Suprapubic skin (tissue), 4 donors: ENCODE measurements at places on chromosomes 11 and 22.
A peak's percentile ranks its signal among the peaks of the same experiment; 100 is the strongest.

DNA sequence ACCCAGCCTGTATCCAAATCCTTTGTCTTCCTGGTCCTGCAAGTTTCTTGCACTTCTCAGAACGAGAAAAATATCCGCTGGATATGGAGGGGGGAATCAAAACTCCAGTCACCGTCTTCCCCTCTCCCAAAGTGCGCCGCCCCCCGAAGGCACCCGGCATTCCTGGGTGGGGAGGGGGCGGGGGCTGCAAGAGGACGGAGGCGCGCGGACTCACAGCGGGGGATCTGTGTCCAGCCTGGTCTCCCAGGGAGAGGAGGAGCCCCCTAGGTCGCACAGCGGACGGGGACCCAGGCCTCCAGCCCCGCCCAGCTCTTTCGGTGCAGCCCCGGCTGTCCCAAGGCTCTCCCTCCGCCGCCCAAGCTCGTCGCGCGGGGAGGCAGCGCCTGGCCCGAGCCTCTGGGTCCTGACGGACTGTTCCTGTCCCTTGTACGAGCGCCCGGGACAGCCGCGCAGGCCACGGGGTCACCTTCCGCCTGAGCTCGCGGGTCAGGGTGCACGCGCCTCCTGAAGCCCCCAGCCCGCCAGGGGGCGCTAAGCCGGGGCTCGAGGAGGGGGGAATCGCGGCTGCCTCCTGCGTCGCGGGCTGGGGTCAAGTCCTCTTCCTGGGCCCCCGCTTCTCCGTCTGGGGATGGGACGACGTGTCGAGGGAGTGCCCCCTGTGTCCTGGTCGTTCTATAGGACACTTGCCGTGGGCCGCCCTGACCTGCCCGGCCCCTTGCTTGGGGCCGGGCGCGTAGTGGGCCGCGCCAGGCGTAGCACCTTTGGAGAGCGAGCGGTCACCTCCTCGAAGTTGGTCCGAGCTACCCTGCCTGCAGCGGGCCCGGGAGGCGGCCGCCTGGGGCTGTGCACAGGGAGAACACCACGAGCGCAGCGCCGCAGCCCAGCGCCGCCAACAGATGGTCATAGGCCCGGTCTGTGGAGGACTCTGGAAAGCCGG is 2.4 kb upstream of the WNT11 start:
- peak; percentile 93 for DNase-seq

GRCh38 chr11:96161307-96162089 is 181.5 kb downstream of the MAML2 start:
- DNase-seq = no peak

GRCh38 chr22:17910561-17911311 is 113.6 kb downstream of the MICAL3 start:
- peak; percentile 80 for DNase-seq

DNA sequence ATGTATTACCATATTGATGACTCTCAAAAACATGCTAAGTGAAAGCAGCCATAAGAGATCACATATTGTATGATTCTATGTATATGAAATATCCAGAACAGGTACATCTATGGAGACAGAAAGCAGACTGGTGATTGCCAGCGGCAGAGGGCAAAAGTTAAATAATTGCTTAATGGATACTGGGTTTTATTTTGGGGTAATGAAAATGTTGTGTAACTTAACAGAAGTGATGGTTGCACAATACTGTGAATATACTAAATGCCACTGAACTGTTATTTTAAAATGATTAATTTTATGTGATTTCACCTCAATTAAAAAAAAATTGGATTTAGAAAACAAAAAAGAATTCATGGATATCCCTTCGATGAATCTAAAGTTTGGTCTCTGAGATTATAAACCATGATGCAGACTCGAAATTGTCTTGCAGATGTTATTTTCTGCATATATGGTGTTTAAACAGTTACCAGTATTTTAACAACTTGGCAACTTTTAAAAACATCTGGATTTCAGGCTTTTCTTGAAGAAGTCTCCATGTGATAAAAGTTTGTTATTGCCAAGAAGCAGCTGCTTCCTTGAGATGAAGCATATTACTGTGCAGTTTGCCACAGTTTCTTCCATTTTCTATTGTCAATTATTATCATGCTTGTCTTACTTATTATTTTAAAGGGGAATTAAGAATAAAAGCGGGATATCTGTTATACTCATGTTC is 38.1 kb downstream of the LARGE2 start:
- DNase-seq = no peak

GRCh38 chr11:44595964-44596381 is 30.5 kb downstream of the CD82 start:
- no peak for DNase-seq

- no peak for DNase-seq
These were observed 231.3 kb downstream of the CADM1 start for GRCh38 chr11:115272925-115273324.

GRCh38 chr11:26254378-26254777 is 77.6 kb upstream of the ANO3 start:
- no peak for DNase-seq

DNA sequence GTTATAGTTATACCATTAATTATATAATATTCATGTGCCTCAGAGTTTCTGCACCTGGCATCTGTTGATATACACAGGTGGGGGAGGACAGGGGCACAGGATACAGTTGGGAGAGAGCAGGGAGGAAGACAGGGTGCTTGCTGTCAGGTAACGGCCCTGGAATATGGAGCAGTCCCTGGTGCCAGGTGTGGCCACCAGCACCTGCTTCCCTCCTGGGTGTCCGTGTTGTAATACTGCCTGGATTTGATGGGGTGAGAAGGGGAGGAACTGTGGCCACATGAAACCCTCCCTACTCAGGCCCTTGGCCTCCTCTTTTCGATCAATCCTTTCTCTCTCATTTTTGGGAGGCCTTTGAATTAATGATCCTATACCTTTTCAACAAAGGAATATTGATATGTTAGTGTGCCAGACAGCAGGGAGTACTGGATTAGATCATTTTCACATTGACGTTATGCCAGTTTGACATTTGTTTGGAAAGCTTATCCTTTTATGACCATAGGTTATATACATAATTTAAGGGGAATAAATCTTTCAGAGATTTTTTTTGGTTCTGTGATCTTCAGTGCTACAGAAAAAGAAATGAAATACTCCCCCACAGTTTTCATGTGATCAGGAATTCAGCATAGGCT is 88.6 kb downstream of the TEAD1 start:
- no peak for DNase-seq

DNA sequence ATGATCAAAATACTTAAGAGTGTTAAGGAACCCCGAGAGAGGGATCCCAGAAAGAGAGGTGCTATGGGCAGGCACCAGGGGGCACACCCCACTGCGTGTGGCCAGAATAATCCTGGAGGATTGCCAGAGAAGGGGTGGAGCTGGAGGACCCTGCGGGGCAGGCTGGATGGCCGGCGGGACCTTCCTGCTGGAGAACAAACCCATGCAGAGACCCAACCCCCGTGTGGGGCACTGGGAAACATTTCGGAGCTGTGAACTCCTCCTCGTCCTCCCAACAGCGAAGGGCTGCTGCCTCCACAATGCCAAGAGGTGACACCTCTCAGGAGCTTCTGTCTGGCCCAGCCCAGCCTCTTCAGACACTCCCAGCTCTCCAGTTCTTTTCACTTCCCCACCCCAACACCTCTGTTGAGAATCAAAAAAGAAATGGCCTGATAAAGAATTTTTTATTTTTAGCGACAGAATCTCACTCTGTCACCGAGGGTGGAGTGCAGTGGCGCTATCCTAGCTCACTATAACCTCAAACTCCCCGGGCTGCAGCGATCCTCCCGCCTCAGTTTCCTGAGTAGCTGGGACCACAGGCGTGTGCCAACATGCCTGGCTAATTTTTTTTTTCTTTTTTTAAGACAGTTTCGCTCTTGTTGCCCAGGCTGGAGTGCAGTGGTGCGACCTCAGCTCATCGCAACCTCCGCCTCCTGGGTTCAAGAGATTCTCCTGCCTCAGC is 25.6 kb downstream of the RHOD start:
- no peak for DNase-seq

DNA sequence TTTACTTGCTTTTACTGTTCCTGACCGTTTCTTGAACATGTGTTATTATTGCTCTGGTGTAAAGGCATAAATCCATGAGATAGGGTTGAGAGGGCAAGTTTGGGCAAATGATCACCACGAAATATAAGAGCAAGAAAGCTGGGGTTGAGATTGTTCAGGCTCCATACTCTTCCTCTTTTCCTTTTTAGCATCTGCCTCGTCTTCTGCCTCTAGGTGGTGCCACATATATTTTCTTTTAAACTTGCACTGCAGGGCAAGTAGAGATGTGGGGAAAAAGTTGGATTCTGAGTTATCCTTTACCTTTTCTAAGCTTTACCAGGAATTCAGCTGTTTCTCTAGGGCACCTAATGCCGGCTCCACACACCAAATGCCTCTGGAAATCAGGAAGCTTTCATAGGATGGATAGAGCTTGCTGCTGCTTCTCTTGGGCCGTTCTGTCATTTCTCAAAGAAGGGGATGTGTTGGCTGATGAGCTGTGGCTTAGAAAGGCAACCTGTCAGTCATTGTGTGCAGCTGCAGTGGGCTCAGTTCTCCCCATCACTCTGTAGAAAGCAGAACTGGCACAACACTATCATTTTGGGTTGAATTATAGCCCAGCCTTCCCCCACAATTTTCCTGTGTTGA is 98.2 kb downstream of the LDLRAD3 start:
- DNase-seq = no peak

DNA sequence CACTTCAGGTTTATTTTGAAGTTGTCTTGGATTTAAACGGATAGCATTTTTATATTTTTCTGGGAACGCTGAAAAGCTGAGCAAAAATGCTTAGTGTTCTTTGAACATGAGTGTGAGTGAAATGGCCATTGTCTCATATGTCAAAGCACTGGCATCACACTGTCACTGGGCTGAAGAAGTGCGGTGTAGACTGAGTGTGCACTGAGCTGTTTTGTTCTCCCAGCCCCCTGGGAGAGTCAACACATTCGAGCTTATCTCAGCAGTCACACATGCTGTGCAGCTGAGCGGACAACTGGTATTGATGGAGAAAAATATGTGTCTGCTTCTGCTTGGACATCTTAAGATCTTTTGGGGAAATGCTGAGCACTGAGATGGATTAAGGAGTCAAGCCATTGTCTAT is 90.8 kb downstream of the TECTA start:
- no peak for DNase-seq

GRCh38 chr11:6405052-6405667 is 13.7 kb downstream of the APBB1 start:
- no peak for DNase-seq

DNA sequence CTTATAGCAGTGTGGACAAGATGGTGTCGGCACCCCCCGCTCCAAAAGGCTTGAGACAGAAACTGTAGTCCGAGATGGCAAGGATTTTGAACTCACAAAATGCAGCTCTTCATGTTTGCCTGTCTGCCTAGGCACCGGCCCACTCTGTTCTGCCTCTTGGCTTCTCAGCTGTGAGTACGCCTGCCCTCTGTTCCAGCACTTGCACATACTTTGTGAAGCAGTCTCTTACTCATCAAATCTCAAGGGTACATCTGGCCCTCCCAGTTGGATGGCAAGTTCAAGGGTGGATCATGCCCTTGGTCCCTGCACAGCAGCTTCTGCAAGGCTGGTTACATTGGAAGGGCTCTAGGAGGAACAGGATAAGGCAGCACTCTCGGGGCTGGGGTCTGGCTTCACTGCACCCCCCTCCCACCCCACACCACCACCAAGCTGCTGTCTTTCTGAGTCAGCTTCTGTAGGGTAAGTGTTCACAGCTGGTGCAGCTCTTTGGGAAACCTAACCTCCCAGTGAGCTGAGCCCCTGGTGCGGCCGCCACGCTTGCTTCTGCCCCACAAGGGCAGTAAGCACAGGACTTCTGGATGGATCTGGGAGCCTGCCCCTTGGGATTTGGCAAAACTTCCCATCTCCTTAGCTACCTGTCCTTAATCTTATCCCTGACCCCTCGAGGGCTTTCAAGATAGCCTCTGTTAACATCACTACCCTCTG is 37.2 kb downstream of the FAM83F start:
- no peak for DNase-seq

DNA sequence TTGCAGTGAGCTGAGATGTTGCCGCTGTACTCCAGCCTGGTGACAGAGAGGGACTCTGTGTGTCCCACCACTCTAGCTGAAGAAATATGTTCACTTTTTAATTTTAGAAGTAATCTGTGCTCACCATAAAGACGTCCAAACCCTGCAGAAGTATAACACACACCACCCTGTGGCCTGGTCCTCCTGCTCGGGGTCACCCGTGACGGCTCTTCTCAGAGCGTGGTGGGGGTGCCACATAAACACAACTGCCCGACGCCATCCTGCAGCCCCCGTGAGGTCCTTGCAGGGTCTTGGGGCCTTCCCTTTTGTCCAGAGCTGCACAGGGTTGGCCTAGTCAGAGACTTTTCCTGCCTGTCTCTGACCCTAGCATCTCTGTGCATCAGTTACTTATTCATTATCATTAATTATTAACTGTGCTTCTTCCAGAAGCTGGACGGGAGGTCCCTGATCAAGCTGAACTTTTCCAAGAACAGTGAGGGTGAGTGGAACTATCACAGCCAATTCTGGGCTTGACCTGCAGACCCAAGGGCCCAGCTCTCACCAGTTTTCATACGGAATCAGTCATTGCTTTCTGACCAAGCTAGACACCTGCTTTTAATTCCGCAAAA is 8.9 kb downstream of the PPIL2 start:
- DNase-seq = no peak

GRCh38 chr11:61498767-61499341 is 9.7 kb upstream of the LRRC10B start:
- DNase-seq = no peak

GRCh38 chr22:27737521-27737920 is 64.0 kb downstream of the MN1 start:
- DNase-seq = no peak

GRCh38 chr11:61828629-61829407 is 718 bp downstream of the FADS2 start:
- no peak for DNase-seq

DNA sequence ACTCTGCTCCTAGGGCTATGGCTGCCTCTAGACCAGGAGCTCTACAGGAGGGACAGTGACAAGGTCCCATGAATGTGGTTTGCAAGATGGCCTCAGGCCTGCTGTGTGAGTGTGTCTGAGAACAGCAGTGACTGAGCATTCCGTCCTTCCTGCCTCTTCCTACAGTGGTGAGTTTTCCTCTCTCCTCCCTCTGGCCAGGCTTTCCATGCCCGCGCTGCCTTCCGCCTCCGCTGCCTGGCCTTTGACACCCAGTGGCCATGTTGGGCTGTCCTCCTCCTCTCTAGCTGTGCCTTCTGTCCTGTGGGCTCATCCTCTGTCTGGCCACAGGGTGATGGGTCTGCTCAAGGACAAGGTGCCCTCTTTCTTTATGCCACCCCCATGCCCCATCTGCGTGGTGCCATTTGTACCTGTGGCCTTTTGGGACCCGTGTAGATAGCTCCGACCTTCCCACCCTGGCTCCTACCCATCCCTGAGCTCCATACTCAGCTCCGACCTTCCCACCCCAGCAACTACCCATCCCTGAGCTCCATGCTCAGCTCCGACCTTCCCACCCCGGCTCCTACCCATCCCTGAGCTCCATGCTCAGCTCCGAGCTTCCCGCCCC is 970.4 kb downstream of the BRD1 start:
- DNase-seq = no peak
